Anterior cingulate cortex (tissue), 58 donors: ENCODE measurements at places on chromosomes 4 and X.

DNA sequence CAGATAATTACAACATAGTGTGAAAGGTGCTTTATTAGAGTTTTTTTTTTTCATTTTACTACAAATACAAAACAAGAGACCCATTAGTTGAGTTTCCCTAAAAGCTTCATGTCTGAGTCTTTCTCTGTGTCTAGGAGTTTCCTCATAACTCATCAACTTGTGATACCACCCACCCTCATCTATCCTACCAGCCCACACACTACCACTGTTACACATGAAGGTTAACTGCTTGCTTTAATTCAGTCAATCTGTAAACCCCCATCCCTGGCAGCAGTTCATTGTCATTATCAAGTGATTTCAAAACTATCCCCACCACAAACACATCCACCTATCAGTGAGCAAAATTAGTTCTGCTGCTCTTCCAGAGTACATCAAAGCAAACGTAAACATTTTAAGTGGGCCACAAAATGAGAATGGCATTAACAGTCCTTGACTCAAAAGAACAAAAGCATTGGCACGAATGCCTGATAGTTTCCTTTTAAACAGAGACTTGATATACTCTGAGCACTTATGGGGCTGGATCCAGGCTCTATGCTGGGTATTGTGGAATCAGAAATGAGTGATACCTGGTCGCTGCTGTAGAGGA, 331.6 kb upstream of the FAM241A start:
- DNase-seq = no peak

- DNase-seq = no peak
These were observed 2.5 kb upstream of the SPANXD start for GRCh38 chrX:141701072-141701471.

GRCh38 chr4:173714456-173714855, 184.4 kb upstream of the HAND2 start:
- no peak for DNase-seq

DNA sequence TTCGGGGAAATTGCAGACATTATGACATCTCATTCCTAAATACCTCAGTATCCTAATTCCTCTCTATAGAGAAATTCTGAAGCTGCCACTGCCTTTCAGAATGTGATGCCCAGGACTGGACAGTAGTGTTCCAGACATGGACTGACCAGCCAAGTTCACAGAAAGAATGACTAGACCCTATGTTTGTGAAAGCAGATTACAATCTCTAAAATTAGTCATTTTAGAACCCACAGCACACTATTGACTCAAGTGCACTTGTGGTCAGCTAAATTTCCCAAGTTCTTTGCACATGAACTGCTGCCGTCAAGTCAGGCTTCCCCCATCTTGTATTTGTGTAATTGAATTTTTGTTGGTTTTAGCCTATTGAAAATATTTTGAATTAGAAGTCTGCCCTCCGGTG, 81.0 kb upstream of the ESX1 start:
- no peak for DNase-seq

DNA sequence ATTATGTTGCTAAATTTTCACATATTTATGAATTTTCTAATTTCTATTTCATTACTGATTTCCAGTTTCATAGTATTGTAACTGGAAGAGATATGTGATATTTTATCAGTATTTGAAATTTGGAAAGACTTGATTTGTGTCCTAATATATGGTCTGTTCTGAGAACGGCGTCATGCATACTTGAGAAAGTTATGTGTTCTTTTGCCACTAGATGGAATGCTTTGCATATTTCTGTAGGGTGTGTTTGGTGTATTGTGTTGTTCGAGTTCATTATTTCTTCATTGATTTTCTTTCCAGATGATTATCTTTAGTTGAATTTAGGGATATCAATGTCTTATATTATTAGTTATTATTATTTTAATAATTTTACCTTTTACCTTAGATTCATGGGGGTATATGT, 110.6 kb upstream of the ITM2A start:
- no peak for DNase-seq

GRCh38 chrX:149504226-149504914, 736 bp downstream of the IDS start:
- no peak for DNase-seq

DNA sequence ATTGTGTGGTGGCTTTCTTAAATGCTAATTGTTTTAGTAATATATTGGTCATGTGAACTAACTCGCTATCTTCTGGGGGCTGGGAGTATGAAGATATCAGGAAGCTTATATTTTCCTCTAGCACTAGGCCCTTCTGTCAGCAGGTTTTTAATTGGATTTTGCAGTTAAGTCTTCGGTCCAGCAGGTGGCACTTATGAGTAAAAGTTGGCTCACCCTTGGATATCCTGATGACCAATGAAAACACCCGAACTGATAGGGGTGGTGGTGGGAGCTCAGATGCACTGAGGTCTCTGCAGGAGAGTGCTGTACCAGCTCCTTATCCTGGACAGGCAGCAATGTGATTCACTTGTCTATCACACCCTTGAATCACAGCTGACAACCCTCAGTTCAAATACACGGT, 1365.8 kb upstream of the DIAPH2 start:
- no peak for DNase-seq
